ENCODE measurements at places on chromosomes 13 and 19.

GRCh38 chr19:53883231-53883661, 1.2 kb downstream of the PRKCG start:
- no peak for DNase-seq

DNA sequence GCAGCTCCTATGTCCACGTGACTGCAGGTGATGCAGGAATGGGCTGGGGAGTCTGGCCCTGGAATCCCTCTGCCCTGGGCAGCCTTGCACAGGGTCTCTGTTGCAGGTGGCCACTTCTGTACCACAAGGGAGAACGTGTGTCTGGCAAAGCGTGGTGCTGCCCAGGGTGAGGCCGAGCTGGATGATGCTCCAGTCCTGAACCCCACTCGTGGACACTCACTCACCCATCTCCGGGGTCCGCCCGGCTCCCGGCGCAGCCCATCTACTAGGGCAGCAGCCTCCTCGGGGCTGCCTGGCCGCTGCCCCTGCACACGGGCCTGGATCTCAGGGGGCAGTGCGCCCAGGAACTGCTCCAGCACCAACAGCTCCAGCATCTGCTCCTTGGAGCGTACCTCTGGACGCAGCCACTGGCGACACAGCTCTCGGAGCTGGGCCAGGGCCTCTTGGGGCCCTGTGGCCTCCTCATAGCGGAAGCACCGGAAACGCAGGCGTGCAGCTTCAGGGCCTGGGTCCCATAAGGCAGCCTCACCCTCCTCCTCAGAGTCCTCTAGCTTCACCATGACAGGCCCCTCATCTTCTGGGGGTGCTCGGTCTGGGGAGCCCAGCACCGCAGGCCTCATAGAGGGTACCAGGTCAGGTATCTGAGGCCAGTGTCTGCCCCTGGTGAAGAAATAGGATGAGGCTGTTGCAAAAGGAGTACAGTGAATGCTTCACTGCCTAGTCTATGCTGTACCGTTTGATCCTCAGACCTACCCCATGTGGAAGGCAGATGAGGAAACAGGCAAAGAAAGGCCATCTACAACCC, 2.2 kb downstream of the MZF1 start:
- DNase-seq = no peak

DNA sequence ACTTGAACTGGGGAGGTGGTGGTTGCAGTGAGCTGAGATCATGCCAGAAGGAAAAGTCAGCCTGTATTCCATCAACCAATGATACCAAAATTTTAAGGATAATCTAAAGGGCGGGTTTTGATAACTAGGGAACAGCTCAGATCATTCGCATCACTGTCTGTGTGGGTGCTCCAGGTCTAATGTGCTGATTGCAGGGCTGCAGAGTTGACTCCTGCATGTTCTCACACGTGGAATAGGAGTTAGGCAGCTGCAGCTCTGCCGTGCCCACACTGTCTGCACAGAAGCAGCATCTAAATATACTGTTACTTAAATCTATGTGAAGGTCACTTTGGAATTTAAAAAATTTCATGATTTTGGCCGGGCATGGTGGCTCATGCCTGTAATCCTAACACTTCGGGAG, 4.3 kb upstream of the PARP4 start:
- DNase-seq = no peak

DNA sequence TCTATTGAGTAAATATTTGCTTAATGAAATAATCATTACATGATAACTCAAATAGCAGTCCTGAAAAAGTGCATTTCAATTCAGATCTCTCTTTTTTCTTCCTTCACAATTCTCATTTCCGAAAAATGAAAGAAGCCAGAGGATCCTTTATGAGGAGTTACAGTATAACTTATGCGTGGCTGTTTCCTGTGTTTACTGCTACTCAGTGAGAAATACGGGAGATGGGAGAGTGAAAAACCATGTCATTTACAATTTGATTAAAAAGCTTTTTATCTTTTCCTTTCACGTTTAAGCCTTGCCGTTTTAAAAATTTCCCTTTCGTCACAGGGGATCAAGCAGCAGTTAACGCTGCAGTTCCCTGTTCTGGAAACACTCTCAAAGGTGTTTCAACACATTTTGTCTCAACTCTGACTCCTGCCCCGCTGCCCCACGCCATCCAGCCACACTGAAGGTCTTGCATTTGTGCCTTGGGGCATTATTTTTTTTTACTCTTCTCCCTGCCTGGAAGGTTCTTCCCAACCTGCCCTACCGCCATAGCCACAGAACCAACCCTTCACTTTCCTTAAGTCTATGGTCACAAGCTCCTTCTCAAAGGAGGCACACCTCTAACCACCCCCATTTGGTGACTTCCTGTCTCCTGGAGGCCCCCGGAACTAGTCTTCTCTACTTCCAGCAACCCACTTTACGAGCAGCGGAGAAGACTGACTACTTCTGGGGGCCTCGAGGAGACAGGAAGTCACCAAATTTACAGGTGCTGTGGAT, 17.0 kb downstream of the KL start:
- DNase-seq = no peak

GRCh38 chr13:94030415-94031119, 448.9 kb downstream of the DCT start:
- DNase-seq = no peak

GRCh38 chr19:919199-920050, 2.3 kb downstream of the KISS1R start:
- DNase-seq = no peak

GRCh38 chr13:104597546-104598180, 1531.4 kb upstream of the SLC10A2 start:
- DNase-seq = no peak

DNA sequence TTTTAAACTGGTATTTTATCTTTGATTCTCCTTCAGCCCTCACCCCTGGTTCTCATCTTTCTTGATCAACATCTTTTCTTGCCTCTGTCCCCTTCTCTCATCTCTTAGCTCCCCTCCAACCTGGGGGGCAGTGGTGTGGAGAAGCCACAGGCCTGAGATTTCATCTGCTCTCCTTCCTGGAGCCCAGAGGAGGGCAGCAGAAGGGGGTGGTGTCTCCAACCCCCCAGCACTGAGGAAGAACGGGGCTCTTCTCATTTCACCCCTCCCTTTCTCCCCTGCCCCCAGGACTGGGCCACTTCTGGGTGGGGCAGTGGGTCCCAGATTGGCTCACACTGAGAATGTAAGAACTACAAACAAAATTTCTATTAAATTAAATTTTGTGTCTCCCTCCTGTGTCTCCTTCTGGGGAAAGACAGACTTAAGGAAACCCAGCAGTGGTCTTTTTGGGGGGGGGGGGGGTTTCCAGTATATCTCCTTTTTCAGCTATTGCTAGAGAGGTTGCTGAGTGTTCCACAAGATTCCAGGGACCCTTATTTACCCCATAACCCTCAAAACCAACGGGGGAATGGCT, 1.5 kb upstream of the RAD23A start:
- no peak for DNase-seq

GRCh38 chr19:35438527-35438926, 9.5 kb upstream of the FFAR2 start:
- DNase-seq = no peak

GRCh38 chr19:18438331-18439024, 545 bp upstream of the ISYNA1 start:
- DNase-seq = no peak

- no peak for DNase-seq
Measured at GRCh38 chr19:33437393-33437820, 63.9 kb downstream of the CEBPG start.

GRCh38 chr13:23960566-23961156, 63.4 kb upstream of the C1QTNF9B start:
- DNase-seq = no peak

DNA sequence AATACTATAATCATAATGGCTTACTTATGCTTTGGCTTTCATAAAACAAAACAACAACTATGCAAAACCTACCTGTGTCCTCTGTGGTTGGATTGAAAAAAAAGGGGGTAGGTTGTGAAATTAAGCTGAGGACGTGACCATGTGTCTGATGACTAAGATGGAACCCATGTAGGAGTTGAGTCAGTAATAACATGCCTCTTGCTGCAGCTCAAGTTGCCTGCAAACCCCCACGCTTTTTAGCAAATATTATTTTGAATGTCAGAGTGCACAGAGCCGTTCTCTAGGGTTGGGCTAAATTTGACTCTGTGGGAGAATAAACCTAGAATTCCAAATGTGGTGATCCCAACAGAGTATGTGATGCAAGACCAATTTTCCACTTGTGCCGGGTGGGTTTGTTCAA, 209.3 kb downstream of the KCNRG start:
- no peak for DNase-seq

DNA sequence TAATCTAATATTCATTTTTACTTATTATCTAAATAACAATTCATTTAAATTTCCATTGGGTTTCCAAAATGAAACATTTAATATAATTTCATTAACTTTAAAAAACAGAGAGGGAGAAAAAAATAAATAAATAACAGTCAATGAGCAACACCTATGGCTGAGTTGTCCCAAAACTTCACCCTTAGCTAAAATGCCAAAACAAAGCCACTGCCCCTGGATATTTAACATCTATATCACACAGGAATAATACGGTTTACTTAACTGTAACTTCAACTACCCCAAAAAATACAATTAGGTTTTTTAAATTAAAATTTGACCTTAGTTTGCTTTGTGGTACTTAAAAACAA, 541 bp downstream of the ELF1 start:
- DNase-seq = no peak

- DNase-seq = no peak
Measured at GRCh38 chr19:38031423-38031770, 124.4 kb downstream of the SIPA1L3 start.

DNA sequence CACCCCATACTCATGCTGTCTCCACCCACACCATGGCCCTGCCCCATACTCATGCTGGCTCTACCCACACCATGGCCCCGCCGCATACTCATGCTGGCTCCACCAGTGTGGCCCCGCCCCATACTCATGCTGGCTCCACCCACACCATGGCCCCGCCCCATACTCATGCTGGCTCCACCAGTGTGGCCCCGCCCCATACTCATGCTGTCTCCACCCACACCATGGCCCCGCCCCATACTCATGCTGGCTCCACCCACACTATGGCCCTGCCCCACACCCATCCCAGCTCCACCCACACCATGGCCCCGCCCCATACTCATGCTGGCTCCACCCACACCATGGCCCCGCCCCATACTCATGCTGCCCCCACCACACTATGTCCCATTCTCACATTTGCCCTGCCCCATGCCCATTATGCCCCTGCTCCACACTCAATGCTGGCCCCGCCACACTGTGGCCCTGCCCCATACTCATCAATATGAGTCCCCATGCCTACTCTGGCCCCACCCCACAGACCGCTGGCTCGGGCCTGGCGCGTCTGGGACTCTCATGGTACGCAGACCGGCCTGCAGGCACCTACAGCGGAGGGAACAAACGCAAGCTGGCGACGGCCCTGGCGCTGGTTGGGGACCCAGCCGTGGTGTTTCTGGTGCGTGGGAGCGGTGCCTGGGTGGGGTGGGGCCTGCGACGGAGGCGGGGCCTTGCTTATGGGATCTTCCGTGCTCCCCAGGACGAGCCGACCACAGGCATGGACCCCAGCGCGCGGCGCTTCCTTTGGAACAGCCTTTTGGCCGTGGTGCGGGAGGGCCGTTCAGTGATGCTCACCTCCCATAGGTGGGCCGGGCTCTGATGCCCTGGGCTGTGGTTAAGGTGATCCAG, 3.7 kb upstream of the ARHGAP45 start:
- peak; percentile 60 for DNase-seq

GRCh38 chr13:19153782-19154450, 27.7 kb downstream of the TUBA3C start:
- no peak for DNase-seq

DNA sequence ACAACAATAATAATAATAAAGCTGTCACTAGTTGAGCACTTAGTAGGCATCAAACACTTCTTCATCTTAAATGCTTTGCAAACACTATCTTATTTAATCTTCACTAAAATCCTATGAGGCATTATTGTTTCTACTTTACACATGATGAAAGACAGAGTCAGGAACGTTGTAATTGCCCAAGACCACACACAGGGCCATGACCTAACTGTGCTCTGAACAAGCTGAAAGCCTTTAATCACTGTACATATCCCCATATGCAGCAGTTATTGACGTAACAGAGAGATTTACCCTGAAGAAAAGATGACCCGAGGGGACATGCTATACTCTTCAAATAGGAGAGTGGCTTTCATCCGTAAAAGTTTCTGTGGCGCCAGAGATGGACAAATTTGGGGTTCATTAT, 53.0 kb downstream of the SACS start:
- DNase-seq = no peak
